Heart right ventricle (tissue), 16 donors: ENCODE measurements at places on chromosomes 1 and 21. TPM values are rescaled to one million over a fixed set of nuclear protein-coding genes. Genes with fewer than 3 reads are reported as not detected.
A peak's percentile ranks its signal among the peaks of the same experiment; 100 is the strongest.

DNA sequence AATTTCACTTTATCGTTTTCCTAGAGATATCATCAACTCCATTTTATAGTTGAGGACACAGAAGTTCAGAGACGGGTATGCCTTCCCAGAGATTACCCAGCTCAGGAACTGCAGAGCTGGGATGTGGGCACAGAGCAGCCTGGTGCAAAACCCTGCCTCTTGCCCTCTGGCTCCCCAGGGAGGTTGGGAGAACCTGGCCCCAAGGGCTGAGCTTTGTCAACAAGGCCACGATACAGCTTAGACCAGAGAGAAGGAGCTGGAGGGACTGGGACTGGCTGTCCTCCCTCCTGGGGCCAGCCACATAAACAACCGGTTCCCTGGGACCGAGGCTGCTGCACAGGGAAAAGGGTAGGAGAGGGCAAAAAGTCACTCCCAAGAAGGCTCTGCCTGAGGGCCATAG lies 3.8 kb downstream of the RIMS3 start:
- no peaks in the 10 kb centered on the region for H3K27me3 ChIP-seq
- H3K36me3 ChIP-seq: no peaks in the 10 kb centered on the region
- DNase-seq: no peak

RGSL1 gene
- total RNA-seq: not detected

- no peaks in the 10 kb centered on the region for H3K27me3 ChIP-seq
- DNase-seq: peak; percentile 26
- H3K4me3 ChIP-seq: peak overlapping the region; percentile 85
- peaks cover 44% of the 10 kb centered on the region for H3K4me1 ChIP-seq
These were observed 918 bp upstream of the RASAL2 start for GRCh38 chr1:178092878-178093493.

DNA sequence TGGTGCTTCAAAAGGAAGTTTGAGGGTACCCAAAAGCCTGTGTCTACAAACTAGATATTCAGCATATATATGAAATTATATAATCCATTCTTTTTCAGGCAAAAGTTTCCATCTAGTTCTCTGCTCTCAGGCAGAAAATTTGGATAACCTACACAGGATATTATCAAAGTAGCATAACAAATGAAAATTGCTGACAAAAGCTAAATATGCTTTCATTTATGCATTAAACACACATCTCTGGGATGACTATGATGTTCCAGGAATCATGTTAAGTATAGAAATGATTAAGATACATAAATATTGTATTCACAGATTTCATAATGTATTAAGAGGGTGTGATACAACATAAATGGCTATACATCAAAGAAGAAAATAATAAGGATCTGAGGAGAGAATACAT lies 92.8 kb downstream of the LRRC53 start:
- no peaks in the 10 kb centered on the region for H3K27me3 ChIP-seq
- H3K27ac ChIP-seq: no peak overlapping the region
- H3K4me1 ChIP-seq: peaks cover 32% of the 10 kb centered on the region
- no peak overlapping the region for H3K4me3 ChIP-seq
- H3K36me3 ChIP-seq: no peaks in the 10 kb centered on the region
- DNase-seq: no peak
